Naive thymus-derived CD4-positive, alpha-beta T cell (primary cell): ENCODE measurements at places on chromosomes 2 and 18.
A peak's percentile ranks its signal among the peaks of the same experiment; 100 is the strongest.

DNA sequence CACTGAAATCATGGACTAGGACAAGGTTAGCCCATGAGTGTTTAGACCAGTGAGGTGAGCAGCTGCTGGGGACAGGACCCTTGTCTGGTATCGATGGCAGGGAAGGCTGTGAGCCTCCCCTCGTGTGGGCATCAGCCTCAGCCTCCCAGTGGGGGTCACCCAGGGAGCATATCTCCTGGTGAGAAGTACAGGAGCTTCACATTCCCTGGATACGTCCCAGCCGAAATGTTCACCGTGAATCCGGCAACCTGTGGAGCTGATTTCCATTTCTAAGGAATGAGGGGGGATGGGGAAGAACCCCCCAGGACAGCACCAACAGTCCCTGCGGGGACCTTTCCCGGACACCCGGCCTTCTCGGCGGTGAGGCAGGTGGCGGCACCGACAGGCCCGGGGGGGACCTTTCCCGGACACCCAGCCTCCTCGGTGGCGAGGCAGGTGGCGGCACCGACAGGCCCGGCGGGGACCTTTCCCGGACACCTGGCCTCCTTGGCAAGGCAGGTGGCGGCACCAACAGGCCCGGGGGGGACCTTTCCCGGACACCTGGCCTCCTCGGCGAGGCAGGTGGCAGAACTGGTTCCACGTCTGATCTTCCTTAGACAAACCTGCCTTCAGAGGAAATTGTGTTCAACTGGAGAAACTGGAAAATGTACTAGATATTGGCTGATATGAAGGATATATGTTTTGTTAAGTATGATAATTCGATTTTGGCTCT lies 21.2 kb downstream of the RTP5 start:
- no peaks in the 10 kb centered on the region for H3K27me3 ChIP-seq
- H3K36me3 ChIP-seq, result no peaks in the 10 kb centered on the region

- H3K4me3 ChIP-seq, result no peak overlapping the region
- no peaks in the 10 kb centered on the region for H3K36me3 ChIP-seq
- H3K27me3 ChIP-seq, result no peaks in the 10 kb centered on the region
- H3K4me1 ChIP-seq, result no peaks in the 10 kb centered on the region
These were observed 23.4 kb upstream of the RAPGEF4 start for GRCh38 chr2:172712251-172712650.

DNA sequence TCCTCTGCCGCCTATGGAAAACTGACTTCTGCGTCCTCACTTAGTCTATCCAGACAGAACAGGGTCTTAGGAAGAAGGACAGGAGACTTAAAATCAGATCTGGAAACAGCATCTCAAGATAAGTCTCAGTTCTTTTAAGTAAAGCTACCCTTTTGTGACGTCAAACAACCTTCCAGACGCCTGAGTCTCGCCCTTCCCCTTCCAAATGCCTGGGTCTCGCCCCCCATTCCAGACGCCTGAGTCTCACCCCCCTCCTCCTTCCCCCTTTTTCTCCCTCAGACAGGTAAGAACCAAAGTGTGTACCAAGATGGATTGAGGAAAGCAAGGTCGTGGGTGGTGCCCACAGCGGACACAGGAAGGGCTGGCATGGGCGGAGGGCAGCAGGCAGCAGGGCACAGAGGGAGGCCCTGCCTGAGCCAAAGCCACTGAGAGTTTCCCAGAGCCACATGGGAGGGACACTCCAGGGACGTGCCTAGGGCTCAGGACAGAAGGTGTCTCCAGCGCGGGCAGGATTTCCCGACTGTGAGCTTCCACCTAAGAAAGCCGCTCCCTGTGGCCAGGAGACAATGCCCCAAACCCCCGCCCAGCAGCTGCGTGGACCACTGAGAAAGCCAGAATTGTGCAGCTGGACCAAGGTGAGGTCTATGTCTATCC lies 51.3 kb downstream of the ANKMY1 start:
- H3K4me3 ChIP-seq, result no peak overlapping the region
- peaks cover 5% of the 10 kb centered on the region for H3K36me3 ChIP-seq
- H3K27me3 ChIP-seq, result no peaks in the 10 kb centered on the region
- DNase-seq, result no peak

- no peaks in the 10 kb centered on the region for H3K4me1 ChIP-seq
- H3K27me3 ChIP-seq, result no peaks in the 10 kb centered on the region
- H3K4me3 ChIP-seq, result no peak overlapping the region
- no peaks in the 10 kb centered on the region for H3K36me3 ChIP-seq
- DNase-seq, result no peak
- no peak overlapping the region for H3K27ac ChIP-seq
These were observed 799.7 kb downstream of the LRP1B start for GRCh38 chr2:141331127-141331526.

- no peak overlapping the region for H3K4me3 ChIP-seq
- no peaks in the 10 kb centered on the region for H3K4me1 ChIP-seq
- DNase-seq, result no peak
- H3K27ac ChIP-seq, result no peak overlapping the region
These were observed 266.1 kb upstream of the HDAC4 start for GRCh38 chr2:239666855-239667376.

DNA sequence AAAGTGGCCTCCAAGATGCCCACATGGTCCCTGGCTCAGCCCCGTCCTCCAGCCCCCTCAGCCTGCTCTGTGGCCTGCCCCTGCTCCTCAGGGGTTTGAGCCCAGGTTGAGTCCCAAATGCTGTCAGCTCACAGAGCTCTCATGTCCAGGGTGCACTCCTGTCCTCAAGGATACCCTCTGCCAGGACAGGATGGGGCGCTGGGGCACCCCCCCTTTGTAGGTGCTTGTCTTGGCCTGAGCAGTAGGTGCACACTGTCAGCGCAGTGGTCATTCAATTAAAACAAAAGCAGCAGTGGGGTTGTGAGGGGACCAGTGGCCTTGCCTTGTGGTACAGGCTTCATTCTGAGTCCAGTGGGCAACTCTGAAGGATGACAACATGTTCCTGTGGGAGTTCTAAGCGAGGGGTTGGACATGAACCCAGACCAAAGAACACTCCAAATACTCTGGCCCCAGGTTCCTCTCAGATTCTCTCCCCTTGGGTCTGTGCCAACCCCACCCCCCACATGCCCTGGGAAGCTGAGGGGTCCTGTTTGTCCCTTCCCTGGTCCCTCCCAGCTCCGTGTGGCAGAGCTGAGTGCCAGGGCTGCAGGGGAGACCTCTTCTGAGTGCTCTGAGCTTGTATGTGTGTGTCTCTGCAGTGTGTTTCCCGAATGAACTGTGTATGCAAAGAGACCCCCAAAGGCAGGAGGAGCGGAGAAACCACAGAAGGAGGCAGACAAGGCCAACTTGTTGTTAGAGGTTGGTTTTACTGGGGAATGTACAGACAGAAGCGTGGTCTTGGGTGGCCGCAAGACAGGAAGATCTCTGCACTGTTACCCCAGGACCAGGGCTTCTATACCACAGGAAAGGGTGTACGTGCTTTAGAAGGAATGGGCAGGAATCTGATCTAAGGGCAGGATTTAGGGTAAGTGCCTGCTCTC lies 155.6 kb upstream of the HS6ST1 start:
- H3K27me3 ChIP-seq, result no peaks in the 10 kb centered on the region
- DNase-seq, result no peak
- H3K36me3 ChIP-seq, result no peaks in the 10 kb centered on the region
- no peaks in the 10 kb centered on the region for H3K4me1 ChIP-seq
- no peak overlapping the region for H3K27ac ChIP-seq

GRCh38 chr2:84904151-84904550 lies 1.3 kb upstream of the TMSB10 start:
- H3K27me3 ChIP-seq, result no peaks in the 10 kb centered on the region
- H3K27ac ChIP-seq, result peak overlapping the region; percentile 81
- peak overlapping the region; percentile 89 for H3K4me3 ChIP-seq
- DNase-seq, result no peak
- peaks cover 34% of the 10 kb centered on the region for H3K4me1 ChIP-seq

- peaks cover 7% of the 10 kb centered on the region for H3K4me1 ChIP-seq
- no peak for DNase-seq
- H3K27ac ChIP-seq, result no peak overlapping the region
- no peaks in the 10 kb centered on the region for H3K36me3 ChIP-seq
These were observed 406.5 kb downstream of the XIRP2 start for GRCh38 chr2:167294776-167295140.

DNA sequence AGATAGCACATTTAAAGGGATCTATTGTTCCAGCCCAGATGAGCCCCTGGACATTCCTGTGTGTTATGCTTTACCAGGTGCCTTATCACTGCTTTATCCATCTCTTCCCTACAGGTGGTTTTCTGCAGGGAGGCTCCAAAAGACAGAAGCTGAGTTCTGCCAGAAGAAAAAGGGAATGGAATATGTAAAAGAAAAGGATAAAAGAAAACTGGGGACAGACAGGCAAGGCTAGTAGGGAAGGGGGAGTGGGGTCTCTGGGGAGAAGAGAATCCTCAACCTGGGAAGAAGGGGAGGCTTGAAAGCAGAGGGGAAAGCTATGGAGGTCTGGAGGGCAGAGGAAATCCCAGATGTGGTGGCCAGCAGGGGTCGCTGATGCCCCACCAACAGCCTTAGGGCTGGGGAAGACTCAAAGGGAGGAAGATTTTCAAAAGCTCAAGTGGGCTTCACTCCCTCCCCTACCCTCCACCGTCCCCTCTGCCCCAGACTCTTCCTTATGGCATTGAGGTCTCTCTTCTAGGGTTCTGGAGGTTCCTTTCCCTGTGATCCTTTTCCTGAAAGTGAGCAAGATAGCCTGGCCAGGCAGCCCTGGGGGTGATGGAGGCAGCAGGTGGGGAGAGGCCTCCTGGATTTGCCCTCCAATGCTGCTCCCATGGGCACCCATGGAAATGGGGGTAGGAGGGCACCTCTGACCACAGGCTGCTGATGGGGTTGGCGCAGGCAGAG lies 178.1 kb upstream of the PKDCC start:
- no peaks in the 10 kb centered on the region for H3K27me3 ChIP-seq
- H3K27ac ChIP-seq, result no peak overlapping the region
- no peaks in the 10 kb centered on the region for H3K36me3 ChIP-seq
- DNase-seq, result peak; percentile 57

DNA sequence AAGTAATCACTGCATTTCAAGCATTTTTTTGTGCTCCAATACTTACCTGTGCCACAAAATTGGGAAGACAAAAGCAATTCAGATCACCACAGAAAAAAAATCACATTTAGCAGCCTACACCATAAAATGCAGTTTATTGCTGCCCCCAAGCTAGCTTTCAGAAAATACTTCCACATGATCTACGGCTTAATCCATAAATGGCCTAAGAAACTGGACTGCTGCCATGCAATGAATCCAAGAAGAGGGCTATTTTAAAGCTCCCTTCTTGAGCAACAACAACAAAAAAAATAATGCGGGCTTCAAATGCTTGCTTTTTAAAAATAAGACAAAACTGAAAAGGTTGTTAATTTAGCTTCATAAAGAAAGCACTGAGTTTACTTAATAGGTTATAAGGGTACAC lies 272.3 kb downstream of the RAD51AP2 start:
- no peak overlapping the region for H3K4me3 ChIP-seq
- DNase-seq, result no peak
- H3K27ac ChIP-seq, result no peak overlapping the region
- no peaks in the 10 kb centered on the region for H3K27me3 ChIP-seq
- H3K4me1 ChIP-seq, result no peaks in the 10 kb centered on the region

GRCh38 chr2:144370937-144371584 lies 148.9 kb downstream of the ZEB2 start:
- H3K27ac ChIP-seq, result no peak overlapping the region
- no peak overlapping the region for H3K4me3 ChIP-seq
- no peak for DNase-seq
- no peaks in the 10 kb centered on the region for H3K27me3 ChIP-seq

DNA sequence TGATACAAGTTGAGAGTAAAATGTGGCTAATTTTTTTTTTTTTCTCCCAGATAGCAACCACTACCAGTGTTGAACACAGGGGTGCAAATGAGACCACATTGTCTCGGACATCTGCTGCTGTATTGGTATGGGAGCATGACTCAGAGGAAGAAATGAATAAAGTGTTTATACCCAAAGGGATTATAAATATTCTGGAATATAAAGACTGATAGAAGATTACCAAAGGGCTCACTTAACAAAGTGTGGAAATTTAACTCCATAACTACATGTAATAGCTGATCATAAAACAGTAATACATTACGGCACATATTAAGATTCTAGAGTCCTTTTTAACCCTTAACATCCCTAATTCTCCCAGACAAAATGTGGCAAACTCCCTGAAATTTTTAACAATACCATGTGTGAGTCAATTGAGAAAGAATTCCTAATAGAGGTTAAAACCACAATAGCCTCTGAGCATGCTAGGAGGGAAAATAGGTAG lies 1023.0 kb upstream of the ACVR2A start:
- H3K36me3 ChIP-seq, result no peaks in the 10 kb centered on the region
- H3K27me3 ChIP-seq, result no peaks in the 10 kb centered on the region
- no peak overlapping the region for H3K4me3 ChIP-seq

GRCh38 chr18:62720048-62720447 lies 4.7 kb downstream of the PHLPP1 start:
- no peak overlapping the region for H3K27ac ChIP-seq
- H3K4me1 ChIP-seq, result no peaks in the 10 kb centered on the region
- H3K4me3 ChIP-seq, result no peak overlapping the region
- no peaks in the 10 kb centered on the region for H3K36me3 ChIP-seq
- DNase-seq, result no peak

GRCh38 chr2:60353863-60354262 lies 199.6 kb downstream of the BCL11A start:
- no peak overlapping the region for H3K27ac ChIP-seq
- DNase-seq, result no peak
- no peaks in the 10 kb centered on the region for H3K27me3 ChIP-seq
- H3K4me3 ChIP-seq, result no peak overlapping the region
- no peaks in the 10 kb centered on the region for H3K4me1 ChIP-seq
